Amniotic epithelial cell (primary cell): ENCODE measurements at places on chromosomes 3 and 15.

GRCh38 chr3:138862531-138862923 is 27.8 kb upstream of the PIK3CB start:
- DNase-seq: no peak

GRCh38 chr15:47610736-47611135 is 106.6 kb upstream of the SEMA6D start:
- DNase-seq: no peak

GRCh38 chr3:45690336-45691035 is 1.3 kb downstream of the SACM1L start:
- peak; percentile 36 for DNase-seq

GRCh38 chr15:43214169-43214568 is 6.6 kb downstream of the EPB42 start:
- DNase-seq: no peak

DNA sequence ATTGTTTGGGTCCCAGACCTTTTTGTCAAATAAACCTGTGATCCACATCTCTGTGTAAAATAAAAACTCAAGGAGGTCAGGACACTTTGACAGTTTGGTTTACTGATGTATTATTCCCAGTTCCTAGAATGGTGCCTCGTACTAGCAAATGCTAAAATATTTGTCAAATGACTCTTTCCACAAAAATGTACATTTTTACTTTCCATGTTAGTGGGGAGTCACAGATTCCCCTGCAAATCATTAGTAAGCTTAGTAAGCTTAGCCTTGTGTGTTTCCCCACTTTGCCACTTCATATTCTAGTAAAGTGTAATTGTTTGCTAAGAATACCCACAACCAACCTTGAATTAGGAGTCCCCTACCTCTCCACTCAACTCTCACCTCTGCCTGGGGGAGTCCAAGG is 2.4 kb upstream of the MAGI1 start:
- DNase-seq: peak; percentile 79

- DNase-seq: no peak
Observed at GRCh38 chr15:72474466-72474911, 359 bp downstream of the ARIH1 start.

DNA sequence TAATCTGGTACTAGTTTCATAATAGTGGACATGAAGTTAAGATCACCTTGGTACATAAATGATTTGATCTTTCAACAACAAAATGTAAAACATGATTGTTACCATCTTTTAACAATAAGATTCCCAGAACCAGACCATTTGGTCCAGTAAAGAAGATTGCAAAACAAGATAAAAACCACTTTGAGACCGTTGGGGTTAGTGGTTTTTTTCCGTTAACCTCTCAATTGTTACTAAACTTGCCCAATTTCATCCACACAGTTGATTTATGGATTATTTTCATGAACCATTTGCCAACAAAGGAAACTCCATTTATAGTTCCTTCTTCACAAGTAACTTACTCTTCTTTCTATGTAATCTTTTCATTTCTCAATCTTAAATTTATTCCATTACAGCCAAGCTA is 53.8 kb downstream of the ATP8B4 start:
- peak; percentile 52 for DNase-seq
